PC-9 (cell line): ENCODE measurements at places on chromosomes 1 and 21. TPM values are rescaled to one million over a fixed set of nuclear protein-coding genes. Genes with fewer than 3 reads are reported as not detected.

The BATF3 gene
- total RNA-seq = 0.50 and 1.3 TPM in 2 replicates

The TAL1 gene
- not detected in 2 replicates for total RNA-seq

The CD1D gene
- not detected in 2 replicates for total RNA-seq

The CDC73 gene
- total RNA-seq = 39.6 and 47.1 TPM in 2 replicates

The TFF3 gene
- total RNA-seq = not detected in 2 replicates

The KANK4 gene
- total RNA-seq = 1.7 and 2.0 TPM in 2 replicates

The TRAF3IP3 gene
- not detected in 2 replicates for total RNA-seq

The TTC34 gene
- 1.5 and 1.7 TPM in 2 replicates for total RNA-seq

The SH2D1B gene
- total RNA-seq = not detected in 2 replicates

The F13B gene
- not detected in 2 replicates for total RNA-seq

The BARHL2 gene
- total RNA-seq = not detected in 2 replicates

The AKNAD1 gene
- not detected in 2 replicates for total RNA-seq

The KCNK2 gene
- total RNA-seq = 0.48 and 0.90 TPM in 2 replicates

The APCS gene
- not detected in 2 replicates for total RNA-seq

The HSPB7 gene
- not detected in 2 replicates for total RNA-seq

The OR2M4 gene
- not detected in 2 replicates for total RNA-seq

GRCh38 chr21:38472412-38473108 is 25.7 kb downstream of the ERG start:
- no peak overlapping the region for H3K27ac ChIP-seq
- peaks cover 43% of the 10 kb centered on the region for H3K27me3 ChIP-seq
- no peak overlapping the region for H3K4me3 ChIP-seq
- DNase-seq = no peak
- no peaks in the 10 kb centered on the region for H3K36me3 ChIP-seq
- no peaks in the 10 kb centered on the region for H3K4me1 ChIP-seq

- H3K36me3 ChIP-seq = no peaks in the 10 kb centered on the region
- H3K4me3 ChIP-seq = no peak overlapping the region
- H3K27me3 ChIP-seq = no peaks in the 10 kb centered on the region
- H3K4me1 ChIP-seq = no peaks in the 10 kb centered on the region
These were observed 267.6 kb downstream of the SETD4 start for GRCh38 chr21:35792569-35793305.

DNA sequence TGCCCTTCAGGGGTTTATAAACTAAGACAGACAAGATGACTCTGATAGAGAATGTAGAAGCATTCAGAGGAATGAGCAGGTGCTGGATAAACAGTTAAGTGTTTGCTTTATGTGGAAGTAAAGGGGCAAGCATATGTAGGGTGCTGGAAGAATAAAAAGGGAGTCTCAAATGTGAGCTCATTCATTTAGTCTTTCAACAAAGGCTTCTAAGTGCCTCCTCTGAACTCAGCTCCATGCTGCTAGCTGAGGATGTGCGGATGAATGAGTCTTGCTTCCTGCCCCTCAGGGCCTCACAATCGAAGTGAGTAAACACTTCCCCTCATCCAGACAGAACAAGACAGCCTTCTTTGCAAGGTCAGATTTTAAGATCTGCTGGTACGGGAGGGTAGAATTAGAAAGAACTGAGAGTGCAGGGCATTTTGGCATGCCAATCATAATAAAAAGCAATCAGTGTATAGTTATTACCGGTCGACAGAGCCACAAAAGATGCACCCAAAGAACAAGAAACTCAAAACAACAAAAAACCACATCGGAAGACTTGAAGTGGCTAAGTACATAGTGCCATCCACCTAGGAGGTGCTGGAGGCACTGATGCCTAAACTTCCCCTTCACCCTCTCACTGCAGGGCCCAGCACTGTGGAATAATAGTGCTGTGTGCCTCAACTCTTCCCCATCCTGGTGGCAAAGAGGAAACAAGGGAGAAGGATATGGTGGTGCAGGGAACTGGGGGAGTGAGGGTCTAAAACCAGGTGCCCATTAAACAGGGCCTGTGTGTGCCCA is 69.8 kb downstream of the TNR start:
- H3K4me3 ChIP-seq = no peak overlapping the region
- no peaks in the 10 kb centered on the region for H3K36me3 ChIP-seq
- H3K27me3 ChIP-seq = peaks cover 8% of the 10 kb centered on the region; the same call in 1 of the 2 replicates
- H3K4me1 ChIP-seq = no peaks in the 10 kb centered on the region

- H3K36me3 ChIP-seq = no peaks in the 10 kb centered on the region
- no peak overlapping the region for H3K27ac ChIP-seq
- no peak overlapping the region for H3K4me3 ChIP-seq
- DNase-seq = no peak
- no peaks in the 10 kb centered on the region for H3K27me3 ChIP-seq
- H3K4me1 ChIP-seq = no peaks in the 10 kb centered on the region
These were observed 157.7 kb downstream of the HHIPL2 start for GRCh38 chr1:222390181-222390580.

- H3K36me3 ChIP-seq = peaks cover 22% of the 10 kb centered on the region
- DNase-seq = peak; percentile 34
- peaks cover 64% of the 10 kb centered on the region for H3K4me1 ChIP-seq
- H3K27ac ChIP-seq = peak overlapping the region; percentile 85
- H3K27me3 ChIP-seq = no peaks in the 10 kb centered on the region
These were observed 5.2 kb downstream of the TTC22 start for GRCh38 chr1:54795841-54796468.

DNA sequence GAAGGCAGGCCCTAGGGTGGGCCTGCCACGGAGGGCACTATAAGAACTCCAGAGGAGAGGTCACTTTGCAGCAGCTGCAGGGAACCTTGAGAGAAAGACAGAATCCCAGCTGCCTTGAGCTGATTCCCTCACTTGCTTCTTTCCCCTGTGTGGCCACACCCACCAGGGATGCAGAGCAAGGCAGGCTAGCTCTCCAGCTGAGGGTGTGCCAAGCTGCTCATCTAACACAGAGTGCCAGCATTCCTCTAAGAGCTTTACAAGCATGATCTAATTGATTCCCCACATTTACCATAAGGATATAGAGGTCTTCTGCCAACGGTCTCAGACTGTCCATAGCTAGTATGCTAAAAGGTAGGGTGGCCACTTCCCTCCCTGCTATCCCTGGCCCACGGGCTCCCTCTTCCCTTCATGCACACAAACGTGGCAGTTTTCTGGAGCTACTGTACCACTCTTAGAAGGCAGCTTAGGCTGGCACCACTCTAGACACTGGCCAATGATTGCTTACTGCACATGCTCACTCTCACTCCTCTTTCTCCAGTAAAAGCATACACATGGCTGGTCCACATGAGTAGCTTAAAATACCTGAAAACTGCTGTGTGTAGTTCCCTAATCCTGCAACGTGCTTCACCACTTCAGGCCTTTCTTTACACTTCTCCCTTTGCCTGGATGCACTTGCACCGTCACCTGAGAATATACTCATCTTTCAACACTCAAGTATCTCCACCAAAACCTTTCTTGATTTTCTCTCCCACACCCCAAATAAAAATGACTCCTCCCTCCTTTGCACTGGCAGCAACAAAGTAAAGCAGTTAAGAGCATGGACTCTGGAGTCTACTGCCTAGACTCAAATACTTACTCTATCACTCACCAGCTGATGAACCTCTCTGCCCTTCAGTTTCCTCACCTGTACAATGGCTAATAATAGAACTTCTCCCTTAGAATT is 57.7 kb downstream of the DMAP1 start:
- H3K27me3 ChIP-seq = no peaks in the 10 kb centered on the region
- H3K4me3 ChIP-seq = no peak overlapping the region
- no peak for DNase-seq

GRCh38 chr1:25797939-25798338 is 2.1 kb upstream of the SELENON start:
- H3K4me3 ChIP-seq = no peak overlapping the region
- H3K36me3 ChIP-seq = no peaks in the 10 kb centered on the region
- DNase-seq = peak; percentile 35
- no peaks in the 10 kb centered on the region for H3K27me3 ChIP-seq
- no peak overlapping the region for H3K27ac ChIP-seq

DNA sequence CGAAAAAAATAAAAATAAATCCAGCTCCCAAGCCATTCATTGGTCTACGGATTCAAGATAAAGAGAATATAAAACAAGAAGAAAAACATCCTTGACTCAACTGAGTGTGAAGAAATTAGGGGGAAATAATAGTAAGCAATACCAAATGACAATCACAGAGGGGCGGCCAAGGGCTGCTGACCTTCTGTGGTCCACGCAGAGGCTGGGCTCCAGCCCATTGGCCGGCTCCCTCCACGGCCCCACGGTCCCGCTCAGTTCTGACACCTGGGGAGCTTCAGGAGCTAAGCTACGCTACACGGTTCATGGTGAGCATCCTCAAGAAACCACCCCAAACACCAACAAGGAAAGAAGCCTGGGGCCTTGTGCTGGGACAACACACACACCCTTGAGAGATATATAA is 400 bp upstream of the KRTAP10-12 start:
- H3K27me3 ChIP-seq = peaks cover 63% of the 10 kb centered on the region
- H3K36me3 ChIP-seq = no peaks in the 10 kb centered on the region
- no peak for DNase-seq
- H3K4me1 ChIP-seq = no peaks in the 10 kb centered on the region
- no peak overlapping the region for H3K27ac ChIP-seq

- H3K36me3 ChIP-seq = no peaks in the 10 kb centered on the region
- no peak overlapping the region; the same call in 1 of the 2 replicates for H3K27ac ChIP-seq
- peaks cover 32% of the 10 kb centered on the region for H3K4me1 ChIP-seq
- no peak overlapping the region for H3K4me3 ChIP-seq
These were observed 32.5 kb upstream of the COL6A2 start for GRCh38 chr21:46065215-46065913.

- no peak overlapping the region for H3K4me3 ChIP-seq
- no peaks in the 10 kb centered on the region for H3K4me1 ChIP-seq
- H3K36me3 ChIP-seq = no peaks in the 10 kb centered on the region
- H3K27me3 ChIP-seq = no peaks in the 10 kb centered on the region
These were observed 58.4 kb upstream of the VCAM1 start for GRCh38 chr1:100661176-100661575.

DNA sequence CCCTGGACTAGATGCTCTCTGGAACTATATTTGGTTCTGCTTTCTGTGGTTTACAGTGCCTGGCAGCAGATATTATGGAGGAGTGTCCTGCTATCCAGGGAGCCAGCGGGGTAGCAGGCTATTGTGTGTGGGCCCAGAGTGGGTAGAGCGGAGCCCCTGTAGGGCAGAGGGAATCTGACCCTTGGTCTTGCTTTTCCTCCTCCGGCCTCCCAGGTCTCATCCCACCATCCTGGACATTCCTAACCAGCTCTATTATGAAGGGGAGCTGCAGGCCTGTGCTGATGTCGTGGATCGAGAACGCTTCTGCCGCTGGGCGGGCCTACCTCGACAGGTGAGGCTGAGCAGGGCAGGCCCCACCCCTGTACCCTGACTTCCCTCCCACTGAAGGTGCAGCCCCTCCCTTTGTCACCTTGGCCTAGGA is 9.1 kb downstream of the RHOC start:
- no peak overlapping the region for H3K4me3 ChIP-seq
- H3K27ac ChIP-seq = no peak overlapping the region
- peaks cover 26% of the 10 kb centered on the region for H3K36me3 ChIP-seq
- no peaks in the 10 kb centered on the region for H3K27me3 ChIP-seq
- H3K4me1 ChIP-seq = peaks cover 47% of the 10 kb centered on the region

DNA sequence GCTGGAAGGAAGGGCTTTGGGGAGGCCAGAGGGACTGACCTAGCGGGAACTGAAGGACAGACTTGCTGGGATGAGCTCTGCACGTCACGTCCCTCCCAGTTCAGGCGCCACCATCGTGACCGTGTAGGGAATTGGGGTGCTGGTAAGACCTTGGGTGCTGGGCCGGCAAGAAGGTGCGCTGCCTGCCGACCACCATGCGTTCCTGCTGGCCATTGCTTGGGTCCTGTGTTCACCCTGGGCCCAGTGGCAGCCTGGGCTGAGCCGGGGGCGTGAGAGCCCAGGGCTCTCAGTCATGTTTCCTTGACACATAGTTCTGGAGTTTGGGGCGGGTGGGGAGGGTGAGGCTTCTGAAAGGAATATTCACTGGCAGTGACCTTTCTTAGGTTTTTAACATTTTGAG is 176.0 kb downstream of the CAMTA1 start:
- DNase-seq = no peak
- no peak overlapping the region for H3K27ac ChIP-seq
- no peaks in the 10 kb centered on the region; the same call in 1 of the 2 replicates for H3K4me1 ChIP-seq
- peaks cover 28% of the 10 kb centered on the region for H3K27me3 ChIP-seq
- H3K36me3 ChIP-seq = no peaks in the 10 kb centered on the region
- H3K4me3 ChIP-seq = no peak overlapping the region

- no peaks in the 10 kb centered on the region for H3K36me3 ChIP-seq
- H3K27ac ChIP-seq = peak overlapping the region; percentile 76
- peak; percentile 73 for DNase-seq
- no peaks in the 10 kb centered on the region for H3K27me3 ChIP-seq
- H3K4me1 ChIP-seq = peaks cover 39% of the 10 kb centered on the region
These were observed 22.6 kb upstream of the TNFRSF1B start for GRCh38 chr1:12144236-12144635.

DNA sequence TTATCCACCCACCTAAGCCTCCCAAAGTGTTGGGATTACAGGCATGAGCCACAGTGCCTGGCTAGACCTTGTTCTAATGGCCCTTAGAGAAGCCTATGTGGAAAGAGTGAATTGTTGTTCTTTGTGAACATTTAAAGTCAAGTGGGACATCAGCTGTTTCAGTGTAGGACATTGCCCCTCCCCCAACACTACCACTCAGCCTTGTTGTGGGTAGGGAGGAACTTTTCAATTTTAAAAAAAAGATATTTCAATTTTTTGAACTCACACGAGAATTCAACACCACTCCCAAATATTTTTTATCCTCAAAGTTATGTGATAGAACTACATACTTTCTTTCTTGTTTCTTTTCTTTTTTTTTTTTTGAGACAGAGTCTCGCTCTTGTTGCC is 36.7 kb upstream of the TMEM222 start:
- no peak for DNase-seq
- no peak overlapping the region for H3K27ac ChIP-seq
- H3K36me3 ChIP-seq = no peaks in the 10 kb centered on the region
- no peaks in the 10 kb centered on the region for H3K27me3 ChIP-seq

DNA sequence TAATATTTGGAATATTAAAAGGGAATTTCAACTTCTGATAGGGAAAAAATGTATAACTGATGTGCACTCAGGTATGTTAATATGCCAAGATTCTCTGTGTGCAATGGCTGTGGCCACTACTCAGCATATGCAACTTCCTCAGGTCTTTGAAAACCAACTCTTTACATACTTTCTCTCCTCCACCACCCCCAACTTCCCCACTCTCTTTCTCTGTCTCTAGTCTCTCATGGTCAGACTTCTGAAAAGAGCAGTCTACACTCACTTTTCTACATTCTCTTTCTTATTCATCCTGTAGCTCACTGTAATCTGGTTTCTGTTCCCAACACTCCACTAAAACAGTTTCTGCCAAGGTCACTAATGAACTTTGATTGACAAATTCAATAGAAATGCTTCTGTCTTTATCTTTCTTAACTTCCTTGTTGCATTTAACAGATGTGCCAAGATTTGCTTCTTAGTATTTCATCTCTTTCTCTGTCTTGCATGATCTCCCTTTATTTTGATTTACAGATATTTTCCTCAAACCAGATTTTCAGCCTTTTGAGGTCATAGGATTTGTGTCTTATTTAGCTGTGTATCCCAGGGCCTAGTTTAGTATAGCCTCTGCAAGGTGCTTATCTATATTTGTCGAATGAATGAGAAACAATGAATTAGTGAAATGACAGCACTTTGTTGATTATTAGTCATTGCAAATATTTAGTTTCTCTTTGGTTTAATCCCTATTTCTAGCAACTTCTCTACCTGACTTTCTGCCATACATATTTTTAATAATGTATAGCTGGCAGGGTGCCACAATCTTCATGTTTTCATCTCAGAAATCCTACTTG is 168.9 kb downstream of the LMO4 start:
- H3K4me3 ChIP-seq = no peak overlapping the region
- no peak for DNase-seq
- H3K36me3 ChIP-seq = no peaks in the 10 kb centered on the region
- H3K27me3 ChIP-seq = no peaks in the 10 kb centered on the region

- no peaks in the 10 kb centered on the region for H3K36me3 ChIP-seq
- no peak overlapping the region for H3K4me3 ChIP-seq
- H3K27ac ChIP-seq = no peak overlapping the region
- no peaks in the 10 kb centered on the region for H3K4me1 ChIP-seq
These were observed 25.7 kb upstream of the EPHA8 start for GRCh38 chr1:22537441-22538139.
